ENCODE measurements at places on chromosomes 1 and 21.

GRCh38 chr1:21383785-21384401 lies 56.0 kb upstream of the NBPF3 start:
- DNase-seq, result no peak

GRCh38 chr1:77313491-77313890 lies 31.7 kb downstream of the AK5 start:
- DNase-seq, result no peak

DNA sequence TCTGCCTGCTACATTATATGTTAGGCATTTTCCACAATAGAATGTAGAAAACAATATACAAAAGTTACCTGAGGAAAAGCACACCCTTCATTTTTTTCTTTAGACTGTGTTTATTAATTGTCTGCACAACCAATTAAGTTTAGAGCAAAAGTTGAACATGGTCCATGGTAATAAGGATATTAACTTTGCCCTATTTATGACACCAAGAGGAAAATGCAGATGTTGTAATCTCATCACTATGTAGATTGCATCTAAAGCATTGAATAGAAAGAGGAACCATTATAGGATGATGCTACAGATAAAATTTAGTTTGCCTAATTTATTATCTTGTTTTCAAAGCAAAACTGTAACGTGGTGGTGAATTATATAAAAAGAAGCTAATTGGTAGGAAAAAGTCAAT lies 59.7 kb upstream of the IGSF5 start:
- no peak for DNase-seq

GRCh38 chr1:33151116-33151515 lies 30.7 kb downstream of the TRIM62 start:
- no peak for DNase-seq

DNA sequence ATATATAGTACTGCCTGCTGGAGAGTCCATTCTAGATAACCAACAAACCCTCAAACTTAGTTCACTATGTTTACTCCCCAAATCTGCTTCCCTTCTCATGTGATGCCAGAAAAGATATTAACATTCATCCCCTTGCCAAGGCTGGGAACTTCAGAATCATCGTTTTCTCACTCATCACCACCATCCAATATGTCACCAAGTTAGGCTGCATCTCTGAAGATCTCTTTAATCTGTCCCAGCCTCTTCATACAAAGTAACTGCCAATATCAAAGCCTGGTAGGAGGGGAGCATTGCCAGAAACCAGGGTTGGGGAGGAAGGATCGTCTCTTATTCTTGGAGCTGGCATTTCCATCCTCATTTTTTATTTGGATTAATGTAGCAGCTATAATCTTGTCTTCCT lies 71.6 kb downstream of the XCL2 start:
- no peak for DNase-seq

DNA sequence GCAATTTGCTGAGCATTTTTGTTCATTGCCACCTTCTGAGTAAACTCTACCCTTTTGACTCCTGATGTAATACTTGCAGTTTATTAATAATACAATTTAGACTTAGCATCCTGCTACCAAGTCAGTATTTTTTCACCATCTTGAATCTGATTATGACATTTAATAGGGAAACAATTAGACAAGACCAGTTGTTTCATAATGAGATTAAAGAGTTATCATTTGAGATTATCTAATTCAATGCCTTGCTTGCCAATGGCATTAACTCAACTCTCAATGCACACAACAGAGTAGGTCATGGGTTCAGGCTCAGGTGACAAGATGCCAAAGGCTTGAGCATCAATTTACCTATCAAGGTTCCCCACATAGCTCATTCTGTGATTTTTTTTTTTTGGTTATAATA lies 488.4 kb downstream of the DISC1 start:
- DNase-seq, result no peak

DNA sequence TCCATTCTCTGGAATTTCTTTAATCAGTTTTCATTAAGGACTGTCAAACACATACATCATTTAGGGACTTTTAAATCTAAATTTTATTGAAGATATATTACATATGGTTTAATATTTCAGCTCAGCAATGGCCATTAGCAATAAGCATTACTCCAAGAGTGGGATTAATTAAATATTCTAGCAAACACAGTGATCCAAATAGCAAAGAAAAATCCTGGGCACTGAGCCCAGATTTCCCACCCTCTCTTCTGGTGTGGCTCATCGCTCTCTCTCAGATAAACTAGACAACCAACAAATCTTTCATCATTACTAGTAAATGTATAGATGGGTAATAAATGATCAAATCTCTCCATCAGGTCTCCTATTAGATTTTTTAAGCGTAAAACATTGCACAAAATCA lies 53.5 kb upstream of the FOXD3 start:
- no peak for DNase-seq

- no peak for DNase-seq
These were observed 4.9 kb downstream of the RNF223 start for GRCh38 chr1:1069056-1069710.

GRCh38 chr1:41355761-41356160 lies 5.5 kb upstream of the FOXO6 start:
- DNase-seq, result no peak

- DNase-seq, result no peak
These were observed 716 bp downstream of the CTBS start for GRCh38 chr1:84573481-84573966.

- no peak for DNase-seq
These were observed 694 bp downstream of the MEAF6 start for GRCh38 chr1:37513795-37514349.

DNA sequence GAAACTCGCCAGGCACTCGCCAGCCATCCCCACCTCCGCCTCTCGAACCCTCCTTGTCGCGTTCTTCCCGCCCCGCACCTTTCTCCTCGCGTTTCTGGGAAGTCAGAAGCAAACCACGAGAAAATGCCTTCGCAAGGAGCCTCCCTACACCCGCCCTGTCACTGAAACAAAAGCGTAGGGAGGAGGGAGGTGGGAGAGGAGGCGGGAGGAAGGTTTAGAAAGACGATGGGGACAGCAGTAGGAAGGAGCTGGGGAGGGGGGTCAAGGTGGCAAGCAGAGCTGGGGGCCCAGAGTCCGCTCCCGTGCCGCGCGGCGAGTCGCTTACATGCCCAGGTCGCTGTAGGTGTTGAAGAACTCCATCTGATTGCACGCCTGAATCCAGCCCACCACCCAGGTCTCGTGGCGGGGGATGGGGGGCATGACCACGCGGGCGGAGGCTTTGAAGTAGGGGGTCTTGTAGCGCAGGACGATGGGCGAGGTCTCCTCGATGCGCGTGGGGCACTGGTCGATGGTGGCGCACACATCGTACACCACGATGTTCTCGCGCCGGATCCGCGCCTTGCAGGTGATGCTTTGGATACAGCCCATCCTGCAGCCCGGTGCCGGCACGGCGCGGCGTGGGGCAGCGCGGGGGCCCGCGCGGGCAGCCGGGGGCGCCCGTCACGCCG lies 1.0 kb downstream of the FAM78B start:
- no peak for DNase-seq

- DNase-seq, result no peak
These were observed 2162.7 kb downstream of the NCAM2 start for GRCh38 chr21:23160914-23161313.

GRCh38 chr1:23216771-23217420 lies 406 bp downstream of the HTR1D start:
- no peak for DNase-seq

DNA sequence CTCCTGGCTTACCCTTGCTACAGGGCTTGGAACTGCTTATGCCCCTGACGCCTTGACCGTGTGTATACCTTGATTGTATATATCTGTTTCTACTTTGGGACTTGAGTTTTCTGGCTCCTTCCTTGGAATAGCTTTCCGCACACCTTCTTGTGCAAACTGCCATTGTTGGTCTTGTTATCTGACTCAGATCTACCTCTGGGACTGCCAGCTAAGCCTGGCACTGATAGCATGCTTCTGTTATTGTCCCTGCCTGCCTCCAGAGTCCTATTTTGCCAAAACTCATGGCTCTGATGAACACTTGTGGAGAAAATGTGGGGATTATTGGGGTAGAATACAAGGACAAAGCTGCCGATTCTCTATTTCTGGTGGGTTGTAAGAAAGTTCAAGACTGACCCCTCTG lies 15.4 kb downstream of the FMOD start:
- DNase-seq, result no peak

- no peak for DNase-seq
These were observed 47.4 kb upstream of the MTF2 start for GRCh38 chr1:93031711-93032110.

GRCh38 chr1:98700228-98700627 lies 38.7 kb downstream of the SNX7 start:
- no peak for DNase-seq

GRCh38 chr1:20590306-20590777 lies 1.4 kb downstream of the CDA start:
- no peak for DNase-seq

DNA sequence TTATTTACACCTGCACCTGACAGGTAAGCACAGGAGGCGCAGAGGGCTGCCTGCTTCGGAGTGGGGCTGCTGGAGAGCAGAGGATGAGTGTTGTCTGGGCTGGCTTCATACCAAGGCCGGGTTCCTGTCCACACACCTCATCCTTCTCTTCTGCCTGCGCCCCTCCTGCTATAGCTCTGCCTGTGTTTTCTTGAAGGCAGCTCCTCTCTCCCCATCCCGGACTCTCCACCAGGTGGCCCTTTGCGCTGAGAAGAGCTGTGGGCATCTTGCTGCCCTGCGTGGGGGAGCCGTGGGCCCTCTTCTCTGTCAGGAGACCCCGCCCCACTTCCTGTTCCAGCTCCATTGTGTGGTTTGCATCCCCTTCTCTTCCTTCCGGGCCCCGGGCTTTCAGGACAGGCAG lies 35.0 kb downstream of the ARHGEF10L start:
- no peak for DNase-seq

DNA sequence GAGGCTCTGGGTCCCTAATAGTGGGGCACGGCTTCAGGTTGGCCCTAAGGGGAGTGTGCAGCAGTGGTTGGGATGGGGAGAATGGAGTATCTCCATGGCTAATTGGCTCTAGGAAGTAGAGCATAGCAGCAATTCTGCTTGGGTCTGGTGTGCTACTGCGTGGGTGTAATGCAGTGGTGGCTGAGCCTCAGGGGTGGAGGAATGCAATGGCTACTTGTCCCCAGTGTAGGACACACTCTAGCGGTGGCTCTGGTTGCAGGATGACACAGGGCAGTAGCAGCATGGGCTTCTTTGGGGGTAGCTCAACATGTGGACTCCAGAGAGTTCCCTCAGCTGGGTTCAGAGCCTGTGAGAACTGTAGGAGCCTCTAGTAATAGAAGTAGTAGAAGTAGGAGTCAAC lies 91.2 kb upstream of the FAM78B start:
- DNase-seq, result no peak

DNA sequence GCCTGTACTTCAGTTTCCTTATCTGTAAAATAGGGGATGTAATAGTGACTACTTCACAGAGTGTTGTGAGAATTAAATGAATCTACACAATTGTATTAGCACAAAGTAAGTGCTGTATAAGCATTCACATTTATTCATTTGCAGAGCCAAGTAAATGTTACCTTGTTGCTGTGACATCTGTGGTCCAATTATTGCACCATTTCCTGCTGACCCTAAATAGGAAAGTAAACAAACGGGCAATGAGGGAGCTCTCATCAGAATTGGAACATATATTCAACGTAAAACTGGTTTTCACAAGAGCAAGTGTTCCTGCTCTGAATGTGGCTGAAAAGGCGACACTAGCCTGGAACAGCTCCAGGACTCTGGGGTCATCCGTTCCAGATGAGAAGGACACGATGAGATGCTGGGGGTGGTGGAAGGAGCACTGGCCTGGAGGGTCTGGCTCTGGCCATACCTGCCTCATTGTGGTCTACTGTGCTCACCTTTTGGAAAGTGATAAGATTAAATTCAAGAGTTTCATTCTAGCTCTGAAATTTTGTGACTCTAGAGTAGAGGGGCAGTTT lies 34.5 kb downstream of the PROX1 start:
- DNase-seq, result no peak

GRCh38 chr21:43192501-43193081 lies 23.8 kb downstream of the CRYAA start:
- no peak for DNase-seq

DNA sequence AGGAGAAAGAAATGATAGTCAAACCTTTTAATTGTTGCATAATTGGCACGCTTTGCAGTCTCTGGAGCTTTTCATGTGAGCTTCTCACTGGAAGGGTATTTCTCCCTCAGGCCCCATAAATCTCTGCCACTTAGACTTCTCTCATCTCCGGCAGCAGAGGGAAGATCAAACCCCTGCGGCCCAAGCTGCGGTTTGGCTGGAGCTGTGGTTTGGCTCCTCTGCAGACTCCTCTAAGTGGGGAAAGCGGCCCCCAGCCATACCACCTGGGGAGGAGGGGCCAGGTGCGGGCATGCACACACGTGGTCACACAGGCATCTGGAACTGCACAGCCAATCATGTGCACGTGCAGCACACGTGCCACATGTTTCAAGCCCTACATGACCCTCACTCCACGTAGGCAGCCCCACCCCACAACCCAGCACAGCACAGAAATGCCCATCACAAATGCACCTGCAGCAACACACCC lies 58.3 kb downstream of the UBE2T start:
- DNase-seq, result peak; percentile 78

- DNase-seq, result no peak
These were observed 4.6 kb downstream of the KLHDC8A start for GRCh38 chr1:205351984-205352713.

DNA sequence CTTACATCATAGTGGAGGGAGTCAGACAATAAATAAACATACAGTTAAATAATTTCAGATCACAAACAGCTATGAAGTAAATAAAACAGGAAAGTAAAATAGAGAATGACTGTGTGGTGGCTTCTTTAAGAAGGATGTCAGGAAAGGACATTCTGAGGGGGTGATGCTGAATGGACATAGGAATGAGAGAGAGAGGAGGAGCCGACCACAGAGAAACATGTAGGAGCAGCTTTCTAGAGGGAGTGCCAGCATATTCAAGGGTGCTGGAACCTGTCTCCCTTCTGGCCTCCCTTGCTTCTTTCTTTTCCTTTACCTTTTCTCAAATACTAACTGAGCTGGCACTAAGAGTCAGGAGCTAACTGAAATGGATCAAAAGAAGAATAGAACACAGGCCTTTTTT lies 20.5 kb upstream of the BCL10 start:
- no peak for DNase-seq

GRCh38 chr1:29825941-29826415 lies 589.7 kb downstream of the PTPRU start:
- no peak for DNase-seq

DNA sequence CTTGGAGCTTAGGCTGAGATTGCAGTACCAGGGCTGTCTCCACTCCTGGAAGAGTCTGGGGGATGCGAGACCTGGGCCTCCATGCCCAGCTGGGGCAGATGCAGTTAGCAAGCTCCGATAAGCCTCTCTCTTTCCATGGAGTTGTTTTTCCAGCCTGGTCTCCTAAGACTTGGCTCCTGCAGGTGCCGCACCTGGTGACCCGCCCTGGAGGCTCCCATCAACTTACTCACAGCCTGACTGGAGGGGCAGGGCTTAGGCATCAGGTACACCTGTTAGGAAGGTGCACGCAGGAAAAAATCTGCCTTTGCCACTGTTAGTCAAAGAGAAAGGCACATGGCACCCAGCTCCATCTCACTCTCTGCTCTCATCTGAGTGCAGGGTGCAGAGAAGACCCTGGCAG lies 198.1 kb upstream of the TMEM51 start:
- no peak for DNase-seq

- DNase-seq, result no peak
These were observed 293.9 kb downstream of the LRRC7 start for GRCh38 chr1:69861641-69862040.
